Thymus (tissue), 14 donors: ENCODE measurements at places on chromosomes 7 and 10.

DNA sequence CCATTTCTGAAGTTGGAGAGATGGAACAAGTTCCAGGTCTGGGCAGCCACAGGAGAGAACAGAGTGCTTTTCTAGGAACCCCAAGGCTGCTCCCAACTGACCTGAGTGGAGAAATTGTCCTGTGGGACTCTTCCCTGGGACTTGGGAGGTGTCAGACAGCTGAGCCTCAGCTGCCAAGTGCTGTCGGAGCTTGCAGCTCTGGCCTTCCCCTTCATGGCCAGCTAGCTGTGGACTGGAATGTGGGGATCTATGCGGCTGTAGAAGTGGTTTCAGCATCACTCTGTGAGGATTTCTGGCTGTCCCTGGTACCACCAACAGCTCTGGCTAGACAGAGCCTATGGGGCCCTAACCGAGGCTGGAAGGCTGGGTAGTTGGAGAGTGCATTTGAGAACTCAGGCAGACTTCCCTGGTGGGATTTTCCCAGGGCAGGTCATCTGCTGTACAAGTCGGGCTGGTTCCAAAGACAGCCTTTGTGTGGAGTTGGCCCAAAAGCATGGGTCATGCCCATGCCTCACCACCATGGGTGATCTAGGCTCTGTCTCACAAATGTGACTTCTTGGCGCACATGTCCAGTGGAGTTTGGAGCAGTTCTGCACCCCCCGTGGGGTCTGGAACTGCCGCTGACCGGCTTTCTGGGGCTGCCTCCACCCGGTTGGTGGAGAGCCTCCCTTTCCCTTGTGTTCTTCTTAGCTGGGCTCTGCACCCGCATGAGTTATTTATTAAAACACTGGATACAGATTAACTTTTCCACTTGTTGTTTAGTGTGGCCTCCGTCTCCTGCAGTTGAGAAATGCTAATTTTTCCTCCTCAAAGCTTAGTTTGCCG is 10.9 kb downstream of the SUFU start:
- H3K36me3 ChIP-seq: peaks cover 37% of the 10 kb centered on the region
- H3K4me3 ChIP-seq: no peak overlapping the region
- H3K27ac ChIP-seq: no peak overlapping the region
- H3K4me1 ChIP-seq: no peaks in the 10 kb centered on the region

DNA sequence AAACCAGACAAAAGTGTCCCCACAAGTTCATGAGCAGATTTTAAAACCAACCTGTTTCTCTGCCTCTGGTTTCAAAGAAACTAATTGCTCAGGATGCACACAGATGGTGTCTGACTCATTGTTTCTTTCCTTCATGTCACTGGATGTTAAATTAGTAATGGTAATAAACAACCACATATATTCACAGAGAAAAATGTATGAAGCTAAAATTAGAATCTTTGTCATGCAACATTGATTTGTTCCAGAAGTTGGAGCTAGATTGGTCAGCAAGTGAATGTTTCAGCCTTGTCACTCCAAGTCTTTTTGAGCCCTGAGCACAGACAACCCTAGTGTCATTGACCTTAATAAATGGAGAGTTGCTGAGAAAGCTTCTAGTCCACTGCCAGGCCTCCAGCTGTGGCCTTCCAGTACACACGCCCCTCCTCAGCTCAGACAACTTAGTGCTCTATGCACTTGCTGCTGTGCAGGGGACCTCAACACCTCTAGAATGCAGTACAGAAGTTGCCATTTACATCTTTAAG is 175.9 kb downstream of the CCDC71L start:
- H3K36me3 ChIP-seq: no peaks in the 10 kb centered on the region
- DNase-seq: no peak
- H3K27ac ChIP-seq: no peak overlapping the region
- H3K4me3 ChIP-seq: no peak overlapping the region

DNA sequence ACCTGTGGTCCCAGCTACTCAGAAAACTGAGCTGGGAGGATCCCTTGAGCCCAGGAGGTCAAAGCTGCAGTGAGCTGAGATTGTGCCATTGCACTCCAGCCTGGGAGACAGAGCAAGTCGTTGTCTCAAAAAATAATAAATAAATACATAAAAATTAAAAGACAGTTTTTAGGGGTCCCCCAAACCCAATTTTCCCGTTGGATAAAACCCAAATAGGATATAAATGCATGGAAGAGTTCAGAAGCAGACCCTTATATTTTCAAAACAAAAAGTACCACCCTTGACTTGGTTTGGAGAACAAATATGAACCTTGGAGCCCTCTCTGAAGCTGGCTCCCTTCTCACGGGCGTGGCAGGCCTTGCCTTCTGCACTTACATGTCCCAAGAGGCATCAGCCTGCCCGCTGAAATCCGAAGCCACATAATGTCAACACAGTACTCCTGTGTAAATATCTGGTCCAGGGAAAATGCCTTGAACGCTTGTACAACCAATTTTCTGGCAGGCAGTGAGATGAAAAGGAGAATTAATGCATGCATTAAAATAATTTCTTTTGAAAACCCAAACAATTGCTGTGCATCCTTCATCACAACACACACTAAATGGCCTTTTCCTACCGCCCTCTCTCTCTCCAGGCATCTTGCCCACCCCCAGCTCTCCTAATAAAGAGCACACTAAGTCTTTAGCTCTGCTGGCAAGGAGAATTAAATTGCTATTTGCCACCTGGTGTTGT is 46.4 kb upstream of the PARD3 start:
- DNase-seq: no peak
- H3K27ac ChIP-seq: no peak overlapping the region
- H3K36me3 ChIP-seq: no peaks in the 10 kb centered on the region
- no peaks in the 10 kb centered on the region for H3K27me3 ChIP-seq
- H3K4me1 ChIP-seq: peaks cover 8% of the 10 kb centered on the region

DNA sequence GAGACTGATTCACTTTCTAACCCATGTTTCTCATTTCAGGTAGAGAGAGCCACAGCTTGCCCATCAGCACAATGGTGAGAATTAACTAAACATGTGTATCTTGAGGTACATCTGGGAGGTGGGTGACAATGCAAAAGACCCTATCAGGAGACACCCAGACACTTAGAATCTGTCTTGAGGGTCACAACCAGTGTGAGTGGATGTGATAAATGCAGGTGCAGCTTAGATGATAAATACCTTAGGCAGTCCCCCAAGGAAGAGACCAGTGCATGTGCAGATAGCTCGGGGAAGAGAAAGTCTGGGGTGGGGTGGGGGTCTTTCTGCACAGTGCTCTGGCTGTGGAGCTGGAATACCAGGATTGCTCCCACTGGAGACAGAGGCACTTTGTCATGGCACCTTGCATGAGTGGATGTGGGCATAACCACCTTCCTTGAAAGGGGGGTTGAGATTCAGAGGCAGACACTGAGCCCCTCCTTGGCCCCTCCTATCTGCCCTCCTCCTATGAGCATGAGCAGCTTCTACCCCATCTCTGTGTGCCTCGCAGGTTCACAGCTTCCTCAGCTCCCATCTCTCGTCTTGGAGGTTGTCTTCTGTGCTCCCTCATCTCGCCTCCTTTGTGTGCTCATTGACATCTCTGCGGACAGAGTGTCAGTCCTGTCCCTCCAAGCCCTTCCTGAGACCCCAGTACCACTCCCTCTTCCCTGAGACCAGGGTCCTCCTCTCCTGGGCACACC is 349.8 kb downstream of the TCERG1L start:
- no peaks in the 10 kb centered on the region for H3K36me3 ChIP-seq
- no peaks in the 10 kb centered on the region for H3K27me3 ChIP-seq
- DNase-seq: no peak
- no peak overlapping the region for H3K27ac ChIP-seq

- no peak for DNase-seq
- no peaks in the 10 kb centered on the region for H3K4me1 ChIP-seq
- H3K4me3 ChIP-seq: no peak overlapping the region
- H3K27me3 ChIP-seq: peaks cover 2% of the 10 kb centered on the region
- peaks cover 6% of the 10 kb centered on the region for H3K36me3 ChIP-seq
- H3K27ac ChIP-seq: no peak overlapping the region
Observed at GRCh38 chr7:149733924-149734790, 39.2 kb downstream of the ZNF467 start.
